ENCODE measurements at places on chromosomes 12 and 14.

- no peak for DNase-seq
These were observed 948.8 kb upstream of the USP15 start for GRCh38 chr12:61311413-61311812.

DNA sequence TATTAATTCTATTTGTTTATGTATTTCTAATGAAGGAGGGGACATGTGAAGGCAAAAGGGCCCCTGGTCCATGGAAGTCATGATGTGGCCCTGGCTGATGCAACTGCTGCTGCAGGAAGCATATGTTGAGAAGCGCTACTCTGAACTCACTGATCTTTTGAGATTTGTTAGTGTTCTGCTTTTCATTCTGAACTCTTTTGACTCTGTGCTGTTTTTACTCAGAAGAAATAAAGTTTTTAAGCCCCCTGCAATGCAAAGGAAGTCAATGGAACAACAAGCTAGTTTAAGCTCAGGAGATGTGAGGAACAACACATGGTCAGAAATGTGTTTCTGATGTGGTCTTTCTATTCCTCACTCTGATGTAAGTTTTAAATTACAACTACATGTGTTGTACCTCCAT, 88.9 kb upstream of the BTG1 start:
- DNase-seq: no peak

DNA sequence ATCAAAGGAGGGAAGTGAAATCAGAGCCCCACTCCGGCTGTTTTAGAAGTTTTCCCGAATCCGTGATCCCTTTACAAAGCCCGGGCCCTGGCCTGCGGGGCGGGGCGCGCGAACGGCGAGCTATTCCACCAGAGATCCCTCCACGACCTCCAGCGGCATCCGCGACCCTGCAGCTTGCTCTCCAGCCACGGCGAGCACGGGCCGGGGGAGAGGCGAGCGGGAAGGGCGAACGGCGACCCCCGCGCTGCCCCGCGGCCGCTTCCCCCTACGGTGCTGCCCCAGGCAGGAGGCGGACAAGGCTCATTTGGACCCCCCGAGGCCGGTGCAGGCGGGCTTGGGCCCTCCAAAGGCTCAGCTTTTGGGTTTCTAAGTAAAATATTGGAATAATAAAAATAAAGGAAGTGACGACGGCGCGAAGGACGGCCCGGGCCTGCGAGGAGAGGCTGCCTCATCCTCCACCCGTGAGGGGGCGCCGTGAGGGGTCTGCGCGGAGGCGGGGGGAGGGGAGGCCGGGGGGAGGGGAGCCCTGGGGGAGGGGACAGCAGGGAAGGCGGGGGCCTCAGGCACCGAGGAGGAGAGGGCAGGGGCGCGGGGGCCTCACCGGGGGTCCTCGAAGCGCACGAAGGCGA, 613 bp downstream of the SRSF9 start:
- no peak for DNase-seq

GRCh38 chr14:100004392-100004791, 60.8 kb upstream of the EVL start:
- no peak for DNase-seq

DNA sequence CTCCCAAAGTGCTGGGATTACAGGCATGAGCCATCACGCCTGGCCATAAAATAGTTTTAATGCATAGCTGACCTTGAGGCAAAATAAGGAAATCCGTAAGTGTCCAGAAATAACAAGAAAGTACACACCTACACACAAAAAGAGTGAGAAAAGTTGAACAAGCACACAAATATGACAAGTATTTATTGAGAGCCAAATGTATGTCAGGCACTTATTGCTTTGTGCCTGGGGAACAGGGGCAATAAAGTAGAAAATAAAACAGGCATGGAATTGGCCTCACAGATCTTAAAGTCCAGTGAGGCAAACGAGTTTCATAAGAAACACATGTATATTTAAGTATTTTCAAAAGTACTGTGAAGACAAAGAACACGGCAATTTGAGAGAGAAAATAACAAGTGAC, 103.7 kb downstream of the ERGIC2 start:
- no peak for DNase-seq

Data from spinal cord (tissue), 10 donors.